GM23248 (cell line): ENCODE measurements at places on chromosomes 3 and 15. TPM values are rescaled to one million over a fixed set of nuclear protein-coding genes. Genes with fewer than 3 reads are reported as not detected.

Gene PFKFB4
- 12.6 and 15.3 TPM in 2 replicates for total RNA-seq

GRCh38 chr3:58010562-58010961, 2.3 kb downstream of the FLNB start:
- no peaks in the 10 kb centered on the region for H3K27me3 ChIP-seq
- H3K4me3 ChIP-seq: peak overlapping the region; percentile 100
- peak; percentile 45 for DNase-seq
- no peaks in the 10 kb centered on the region for H3K36me3 ChIP-seq

DNA sequence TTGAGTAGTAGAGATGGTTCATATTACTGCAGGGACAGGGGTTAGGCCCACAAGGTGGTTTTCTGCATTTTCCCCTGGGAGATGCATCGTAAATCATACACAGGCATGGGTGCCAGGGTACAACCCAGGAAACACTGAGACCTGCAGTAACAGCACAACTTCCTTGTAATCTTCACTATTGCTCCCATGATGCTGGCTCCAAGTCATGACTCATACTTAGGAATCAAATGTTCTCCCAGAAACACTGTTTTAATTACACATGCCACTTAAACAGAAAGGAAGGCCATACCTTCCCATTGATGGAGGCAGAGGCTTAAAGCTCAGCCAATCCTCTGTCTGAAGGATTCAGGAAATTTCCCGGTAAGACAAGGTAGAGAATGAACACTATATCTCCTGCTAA, 106.5 kb downstream of the ERC2 start:
- H3K27ac ChIP-seq: no peak overlapping the region

- no peaks in the 10 kb centered on the region for H3K27me3 ChIP-seq
- H3K27ac ChIP-seq: peak within 1 kb of the TSS; percentile 90
- H3K4me1 ChIP-seq: peaks cover 33% of the 10 kb centered on the region
- peak within 1 kb of the TSS; percentile 97 for H3K4me3 ChIP-seq
- DNase-seq: peak; percentile 99
Observed at GRCh38 chr3:142578329-142579223, at the start of gene ATR. Gene ATR (minus strand): TSS chr3:142578733. CDS start chr3:142578704, 29 bp downstream.

GRCh38 chr3:77837456-77838025, 797.6 kb downstream of the ROBO2 start:
- H3K4me1 ChIP-seq: no peaks in the 10 kb centered on the region
- DNase-seq: no peak
- no peak overlapping the region for H3K4me3 ChIP-seq
- no peaks in the 10 kb centered on the region for H3K27me3 ChIP-seq
- H3K36me3 ChIP-seq: no peaks in the 10 kb centered on the region
- no peak overlapping the region for H3K27ac ChIP-seq

GRCh38 chr3:30634761-30635735, 28.6 kb downstream of the TGFBR2 start:
- DNase-seq: no peak
- no peaks in the 10 kb centered on the region for H3K27me3 ChIP-seq
- H3K27ac ChIP-seq: no peak overlapping the region
- no peak overlapping the region for H3K4me3 ChIP-seq
- H3K36me3 ChIP-seq: peaks cover 26% of the 10 kb centered on the region
